ENCODE measurements at places on chromosomes 5 and 9.

- DNase-seq, result no peak
These were observed 28.7 kb upstream of the SNX24 start for GRCh38 chr5:122816756-122817155.

- DNase-seq, result no peak
These were observed 166.8 kb upstream of the TARS1 start for GRCh38 chr5:33273985-33274384.

DNA sequence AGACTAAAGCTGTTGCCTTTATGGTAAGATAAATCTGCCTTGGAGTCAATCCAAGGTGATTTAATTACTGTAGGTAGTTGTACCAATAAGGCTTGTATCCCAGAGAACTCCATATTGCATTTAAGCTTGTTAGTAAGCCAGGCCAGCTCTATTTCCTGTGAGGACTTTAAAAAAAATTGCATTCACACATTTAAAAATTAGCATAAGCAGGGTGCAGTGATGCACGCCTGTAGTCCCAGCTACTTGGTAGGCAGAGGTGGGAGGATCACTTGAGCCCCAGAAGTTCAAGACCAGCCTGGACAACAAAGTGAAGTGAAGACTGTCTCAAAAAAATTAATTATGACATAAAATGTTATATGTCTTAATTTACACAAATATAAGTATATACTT is 28.7 kb upstream of the ABL1 start:
- no peak for DNase-seq

DNA sequence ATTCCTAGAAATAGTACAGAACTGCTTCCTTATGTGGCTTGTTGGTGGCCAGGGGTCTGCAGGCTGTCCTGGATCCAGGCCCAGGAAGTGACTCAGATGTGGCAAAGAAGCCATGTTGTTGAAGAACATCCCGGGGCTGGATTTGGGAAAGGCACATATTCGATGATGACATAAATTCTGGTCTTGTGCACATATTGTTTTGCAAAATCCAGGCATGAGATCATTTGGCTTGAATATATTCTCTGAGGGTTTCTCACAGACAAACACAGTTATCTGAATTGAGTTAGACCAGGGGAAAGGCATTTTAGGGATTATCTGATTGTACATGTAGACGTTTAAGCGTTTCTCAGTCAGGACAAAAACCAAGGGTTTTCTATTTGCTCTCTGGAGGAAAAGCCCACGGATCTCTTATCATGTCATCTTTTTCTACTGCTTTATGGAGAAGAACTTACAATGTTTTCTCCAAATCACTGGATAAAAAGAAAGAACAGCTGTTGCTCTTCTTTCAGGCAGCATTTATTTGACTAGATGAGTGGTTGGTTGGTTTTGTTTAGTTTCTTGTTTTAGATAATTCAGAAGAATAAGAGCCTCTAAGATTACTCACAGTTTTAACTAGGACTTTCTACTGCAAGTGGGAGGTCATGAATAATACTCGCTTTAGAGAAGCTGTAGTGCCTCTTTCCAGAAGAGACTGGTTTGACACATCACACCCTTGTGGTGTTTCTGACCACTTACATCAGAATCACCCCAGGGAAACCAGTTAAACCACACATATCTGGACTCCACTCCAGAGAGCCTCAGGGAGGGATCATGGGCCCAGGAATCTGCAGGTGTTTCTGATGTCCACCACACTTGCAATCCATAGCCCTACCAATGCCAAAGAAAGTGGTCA is 29.5 kb upstream of the LHFPL2 start:
- DNase-seq, result peak; percentile 99

GRCh38 chr5:52497133-52497693 is 290.5 kb upstream of the ITGA1 start:
- no peak for DNase-seq

DNA sequence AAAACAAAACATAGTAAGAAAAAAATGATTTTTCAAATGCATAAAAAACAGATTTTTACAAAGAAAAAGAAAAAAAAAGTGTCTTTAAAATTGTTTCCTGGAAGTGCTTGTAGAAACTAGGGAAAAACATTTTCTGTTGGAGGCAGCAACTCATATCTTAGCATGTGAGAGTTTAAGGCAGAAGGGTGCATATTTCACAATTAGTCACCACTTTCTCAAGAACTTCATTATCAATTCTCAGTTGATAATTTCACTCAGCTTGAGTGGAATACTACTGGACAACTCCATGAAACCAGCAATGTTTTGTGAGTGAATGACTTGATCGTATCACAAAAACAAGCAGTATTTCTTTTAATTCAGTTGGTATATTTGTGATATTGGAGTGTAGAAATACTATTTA is 508.3 kb upstream of the DAB2 start:
- DNase-seq, result no peak

- no peak for DNase-seq
These were observed 65.5 kb downstream of the MCTP1 start for GRCh38 chr5:95219411-95219810.

DNA sequence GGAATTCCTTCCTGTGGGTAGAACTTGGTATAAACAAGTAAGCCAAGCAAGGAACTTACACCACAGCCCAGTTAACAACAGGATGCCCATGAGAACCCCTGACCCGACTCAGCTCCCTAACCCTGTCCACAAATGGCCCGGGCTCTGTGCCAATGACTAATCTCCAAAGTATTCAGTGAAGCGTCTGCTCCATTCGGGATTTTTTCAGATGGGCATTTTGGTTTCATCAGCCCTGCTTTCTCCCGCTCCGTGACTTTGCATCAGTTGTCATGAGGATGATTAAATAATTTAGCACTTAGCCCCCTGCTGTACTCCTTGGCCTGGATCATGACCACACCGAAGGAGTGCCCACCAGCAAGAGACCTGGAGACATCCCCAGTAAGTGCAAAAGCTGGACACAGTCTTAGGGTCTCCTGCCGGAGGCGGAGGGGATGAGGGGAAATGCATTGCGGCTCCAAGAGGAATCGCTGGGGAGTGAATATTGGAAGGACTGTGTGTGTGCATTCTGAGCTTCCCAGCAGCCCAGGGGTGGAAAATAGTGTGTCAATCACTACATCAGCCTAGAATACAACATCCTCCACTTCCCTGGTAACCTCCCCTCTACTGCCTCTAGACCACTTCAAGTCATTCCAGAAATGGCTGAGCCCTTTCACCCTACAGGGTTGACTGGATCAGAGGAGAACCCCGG is 41.4 kb upstream of the DNAH5 start:
- DNase-seq, result peak; percentile 91

- no peak for DNase-seq
These were observed 83.3 kb upstream of the TRIO start for GRCh38 chr5:14059810-14060209.

DNA sequence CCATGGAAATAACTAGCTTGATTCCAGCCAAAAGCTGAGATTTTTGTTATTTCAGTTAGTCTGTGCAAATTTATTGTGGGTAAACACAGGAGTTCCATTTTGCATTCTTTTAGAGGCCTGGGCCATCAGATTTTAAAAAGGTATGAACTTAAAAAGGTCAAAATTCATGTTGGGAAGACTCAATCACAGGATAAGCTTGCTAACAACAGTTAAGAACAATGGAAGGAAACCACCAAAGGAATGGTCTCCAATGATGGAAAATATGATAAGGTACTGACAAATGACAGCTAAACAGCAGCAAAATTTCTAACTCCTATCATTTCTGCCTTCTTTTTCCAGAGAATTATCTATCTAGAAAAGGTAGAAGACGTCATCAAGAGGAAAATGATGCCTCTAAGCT is 16.0 kb downstream of the ABITRAM start:
- no peak for DNase-seq

Data from fibroblast of villous mesenchyme (primary cell).